NCI-H2029 treated with DMSO at 0.1 percent for 48 hours (cell line): ENCODE measurements at places on chromosomes 6 and 20.

DNA sequence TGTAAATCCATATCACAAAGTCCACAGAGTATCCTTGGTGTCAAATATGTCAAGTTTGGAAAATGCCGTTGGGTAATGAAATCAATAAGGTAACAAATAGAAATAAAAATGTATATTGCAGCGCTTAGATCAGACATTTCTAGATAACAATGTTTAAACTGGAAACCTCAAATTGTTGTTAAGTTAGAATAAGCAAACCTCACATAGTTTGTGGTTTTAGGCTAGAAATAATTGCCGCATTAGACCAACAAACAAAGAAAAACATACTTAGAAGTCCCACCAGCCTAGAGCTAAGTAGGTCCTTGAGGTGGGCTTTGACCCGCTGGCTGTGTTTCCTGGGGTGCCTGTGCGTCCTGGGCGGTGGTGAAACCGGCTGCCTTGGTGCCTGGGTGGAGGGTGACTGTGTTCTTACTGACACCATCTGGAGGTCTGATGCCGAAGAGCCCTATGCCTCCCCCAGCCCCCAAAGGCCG is 71.4 kb downstream of the DACT2 start:
- no peak for DNase-seq

DNA sequence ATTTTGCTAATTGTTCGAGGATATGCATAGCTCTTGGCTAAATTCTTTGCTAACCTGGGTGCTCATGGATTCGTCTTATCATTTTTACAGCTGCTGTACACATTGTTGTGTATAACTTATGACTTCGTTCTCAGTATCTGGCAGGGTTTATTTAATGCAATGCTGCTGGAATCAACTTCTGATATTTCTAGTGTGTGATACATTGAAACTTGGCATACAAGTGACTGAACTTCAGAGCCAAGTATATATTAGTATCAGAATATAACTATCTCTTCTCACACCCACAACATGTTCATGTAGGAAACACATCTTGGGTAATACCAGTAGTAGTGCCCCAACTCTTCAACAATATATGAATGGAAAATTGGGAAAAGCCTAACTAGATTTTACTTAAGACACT is 764.2 kb downstream of the TENT5A start:
- no peak for DNase-seq

GRCh38 chr6:112752305-112752704 is 405.2 kb downstream of the RFPL4B start:
- no peak for DNase-seq

DNA sequence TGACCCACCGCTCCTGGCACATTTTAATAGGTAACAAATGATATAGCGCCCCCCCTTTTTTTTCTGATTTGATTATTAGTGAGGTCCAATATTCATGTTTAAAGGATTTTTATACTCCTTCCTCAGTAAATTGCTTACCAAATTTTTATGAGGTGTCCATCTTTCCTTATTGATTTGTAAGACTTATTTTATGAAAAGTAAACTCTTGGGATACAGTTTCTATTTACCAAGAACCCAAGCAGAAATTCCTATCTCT is 25.1 kb downstream of the TRIM27 start:
- DNase-seq = no peak

DNA sequence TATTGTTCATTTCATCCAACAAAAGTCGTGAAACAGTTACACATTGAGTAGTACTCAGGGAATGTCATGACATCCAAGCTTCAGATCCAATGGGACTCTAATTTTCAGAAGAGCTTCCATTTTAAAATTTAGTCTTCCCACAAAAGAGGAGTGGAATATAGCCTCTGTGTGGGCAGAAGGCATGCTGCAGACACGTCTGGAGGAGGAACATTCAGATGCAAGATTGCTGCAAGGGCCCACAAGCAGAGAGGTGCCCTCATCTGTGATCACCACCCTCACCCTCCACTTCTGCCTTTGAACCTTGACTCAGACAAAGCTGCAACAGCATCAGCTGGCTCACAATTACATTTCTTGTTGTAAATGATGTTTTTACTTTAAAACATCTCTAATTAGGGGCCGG is 29.9 kb downstream of the NRN1 start:
- DNase-seq = no peak
